Stimulated activated CD4-positive, alpha-beta T cell treated with anti-CD3 and anti-CD28 coated beads, Interleukin-4, amount 100 ng/mL, for 1 hour (primary cell): ENCODE measurements at places on chromosomes 5 and 9.

- no peak for DNase-seq
These were observed 43.0 kb upstream of the SARDH start for GRCh38 chr9:133780962-133781827.

- DNase-seq: no peak
These were observed 14.8 kb upstream of the NR3C1 start for GRCh38 chr5:143418140-143418866.

- DNase-seq: no peak
These were observed 178.2 kb upstream of the ATP10B start for GRCh38 chr5:161030229-161030628.

- no peak for DNase-seq
These were observed 70.6 kb downstream of the ADAMTS2 start for GRCh38 chr5:179274321-179275315.

GRCh38 chr9:123536455-123536868 lies 180.5 kb downstream of the CRB2 start:
- no peak for DNase-seq

DNA sequence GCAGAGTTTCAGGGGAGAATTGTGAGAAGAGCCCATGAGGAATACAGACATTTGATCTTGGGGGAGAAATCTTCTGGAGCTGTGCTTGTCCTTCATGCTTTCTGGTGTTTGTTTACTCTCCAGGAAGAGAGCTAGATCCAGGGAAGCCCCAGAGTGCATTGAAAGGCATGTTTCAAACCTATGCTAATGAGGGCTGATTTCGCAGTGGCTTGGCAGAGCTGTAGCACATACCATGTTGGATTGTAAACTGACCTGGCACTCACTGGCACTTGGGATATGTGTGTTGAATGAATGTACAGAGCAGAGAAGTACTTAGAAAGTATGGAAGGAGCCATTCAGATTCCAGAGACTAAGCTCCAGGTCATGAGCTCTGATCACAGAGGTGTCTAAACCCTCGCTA lies 30.9 kb downstream of the TNFSF8 start:
- no peak for DNase-seq

DNA sequence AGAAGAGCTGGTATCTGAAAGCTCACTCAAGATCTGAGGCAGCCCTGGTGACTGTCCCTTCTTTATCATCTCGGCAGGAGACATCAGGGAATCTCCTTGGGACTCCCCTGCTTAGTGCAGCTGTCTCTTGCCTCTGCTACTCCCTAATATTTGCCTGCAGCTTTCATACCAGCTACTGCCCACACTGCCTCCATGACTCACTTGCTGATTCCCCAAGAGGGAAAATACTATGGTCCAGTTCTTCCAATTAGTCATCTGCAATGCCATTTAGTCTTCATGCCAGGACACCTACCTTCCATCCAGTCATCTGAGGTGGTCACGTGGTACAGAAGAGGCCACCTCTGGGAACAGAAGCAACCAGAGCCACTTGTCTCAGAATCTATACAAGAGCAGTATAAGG lies 270.8 kb downstream of the NTRK2 start:
- DNase-seq: no peak

DNA sequence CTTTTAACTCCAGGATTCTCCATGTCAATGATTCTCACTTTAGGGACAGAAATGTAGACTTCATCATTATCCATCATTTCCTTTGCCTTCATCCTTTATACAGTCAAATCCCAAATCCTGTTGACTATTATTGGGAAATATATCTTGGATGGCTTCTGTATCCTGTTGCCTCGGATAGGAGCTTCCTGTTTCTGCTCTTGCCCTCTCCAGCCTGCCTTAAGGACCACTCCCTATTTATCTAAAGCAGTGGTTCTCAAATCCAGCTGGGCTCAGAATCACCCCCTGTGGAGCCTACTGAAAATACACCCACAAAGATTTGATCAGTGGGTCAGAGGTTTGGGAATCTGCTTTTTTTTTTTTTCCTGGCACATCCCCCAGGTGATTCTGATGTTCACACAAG lies 8.5 kb downstream of the AFAP1L1 start:
- DNase-seq: no peak

DNA sequence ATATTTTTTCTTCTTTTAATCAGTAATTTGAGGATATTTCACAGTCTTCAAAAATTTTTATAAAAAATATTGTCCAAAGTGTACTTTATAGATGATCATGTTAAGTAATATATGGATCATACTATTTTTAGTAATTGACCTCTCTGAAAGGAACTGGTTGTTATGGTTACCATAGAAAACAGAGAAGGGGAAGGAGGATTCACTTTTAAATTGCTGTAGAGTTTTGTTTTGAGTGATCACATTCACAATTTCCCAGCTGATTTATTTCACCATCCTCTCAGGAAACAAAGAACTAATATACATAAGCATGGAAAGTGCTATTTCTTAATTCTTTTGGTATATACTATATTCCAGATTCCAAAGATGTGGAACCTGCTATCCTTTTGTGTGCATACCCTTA lies 56.5 kb upstream of the NREP start:
- DNase-seq: no peak

- no peak for DNase-seq
These were observed 51.0 kb downstream of the IRF1 start for GRCh38 chr5:132439521-132440089.

DNA sequence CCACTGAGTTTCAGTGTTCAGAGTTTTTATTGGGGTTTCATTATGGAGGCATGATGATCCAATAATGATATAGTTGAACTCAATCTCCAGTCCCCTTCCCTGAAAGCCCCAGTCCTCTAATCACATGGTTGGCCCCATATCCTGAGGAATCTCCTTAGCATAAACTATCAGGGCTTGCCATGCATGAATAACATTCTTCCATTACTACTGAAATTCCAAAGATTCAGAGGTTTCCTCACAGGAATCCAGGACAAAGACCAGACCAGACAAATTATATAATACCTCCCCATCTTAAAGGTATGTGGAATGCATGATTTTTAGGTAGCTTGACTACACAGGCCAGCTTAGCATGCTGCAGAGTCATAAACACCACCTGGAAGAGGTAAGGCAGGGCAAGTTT lies 15.5 kb upstream of the LRRTM2 start:
- DNase-seq: no peak

DNA sequence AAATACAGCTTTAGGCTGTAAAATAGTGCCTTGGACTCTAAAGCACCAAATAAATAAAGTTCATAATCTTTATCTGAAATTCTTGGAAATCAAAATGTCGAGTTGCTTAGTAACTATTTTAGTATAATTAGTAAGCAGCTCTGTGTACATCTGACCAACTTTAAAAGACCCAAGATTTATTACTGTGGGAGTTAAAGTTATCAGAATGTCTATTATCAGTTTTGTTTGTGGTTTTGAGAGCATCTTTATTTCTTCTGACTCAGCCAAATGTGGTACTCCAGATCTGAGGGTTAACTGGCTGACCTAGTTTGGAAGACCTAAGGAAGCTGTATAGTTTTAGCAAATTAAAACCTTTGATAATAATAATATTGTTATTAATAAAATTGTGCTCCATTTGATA lies 81.2 kb downstream of the PRLR start:
- no peak for DNase-seq

DNA sequence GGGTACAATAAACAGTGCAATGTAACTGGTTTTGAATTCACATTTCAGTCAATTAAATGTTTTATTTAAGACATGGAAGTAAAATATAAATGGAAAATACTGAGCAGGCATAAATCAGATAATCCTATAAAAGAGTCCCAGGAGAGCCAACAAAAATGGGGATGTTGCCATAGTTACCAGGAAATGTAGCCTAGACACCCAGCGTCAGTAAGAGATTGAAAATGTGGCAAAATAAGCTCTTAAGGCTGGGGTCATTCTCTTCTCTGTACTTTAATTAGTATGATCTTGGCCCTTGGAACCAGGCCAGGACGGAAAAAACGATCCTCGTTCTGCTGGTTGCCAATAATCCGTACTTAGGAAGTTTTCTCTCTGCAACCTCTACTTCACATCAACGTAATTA lies 18.9 kb upstream of the RASEF start:
- DNase-seq: no peak

DNA sequence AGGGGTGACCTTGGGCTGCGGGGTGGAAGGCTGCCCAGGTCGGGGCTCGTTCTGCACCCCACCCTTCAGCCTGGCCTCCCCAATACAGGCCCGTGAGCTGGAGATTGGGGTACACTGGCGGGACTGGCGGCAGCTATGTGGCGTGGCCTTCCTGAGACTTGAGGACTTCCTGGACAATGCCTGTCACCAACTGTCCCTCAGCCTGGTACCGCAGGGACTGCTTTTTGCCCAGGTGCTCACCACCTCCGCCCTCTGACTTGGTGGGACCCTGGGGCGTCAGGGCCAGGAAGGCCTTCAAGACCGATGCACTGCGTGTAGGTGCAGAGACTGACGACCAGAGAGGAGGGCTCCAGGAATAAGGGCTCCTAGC lies 10.5 kb downstream of the ZDHHC12 start:
- no peak for DNase-seq

GRCh38 chr5:164555809-164556208 lies 1050.4 kb downstream of the MAT2B start:
- DNase-seq: no peak

DNA sequence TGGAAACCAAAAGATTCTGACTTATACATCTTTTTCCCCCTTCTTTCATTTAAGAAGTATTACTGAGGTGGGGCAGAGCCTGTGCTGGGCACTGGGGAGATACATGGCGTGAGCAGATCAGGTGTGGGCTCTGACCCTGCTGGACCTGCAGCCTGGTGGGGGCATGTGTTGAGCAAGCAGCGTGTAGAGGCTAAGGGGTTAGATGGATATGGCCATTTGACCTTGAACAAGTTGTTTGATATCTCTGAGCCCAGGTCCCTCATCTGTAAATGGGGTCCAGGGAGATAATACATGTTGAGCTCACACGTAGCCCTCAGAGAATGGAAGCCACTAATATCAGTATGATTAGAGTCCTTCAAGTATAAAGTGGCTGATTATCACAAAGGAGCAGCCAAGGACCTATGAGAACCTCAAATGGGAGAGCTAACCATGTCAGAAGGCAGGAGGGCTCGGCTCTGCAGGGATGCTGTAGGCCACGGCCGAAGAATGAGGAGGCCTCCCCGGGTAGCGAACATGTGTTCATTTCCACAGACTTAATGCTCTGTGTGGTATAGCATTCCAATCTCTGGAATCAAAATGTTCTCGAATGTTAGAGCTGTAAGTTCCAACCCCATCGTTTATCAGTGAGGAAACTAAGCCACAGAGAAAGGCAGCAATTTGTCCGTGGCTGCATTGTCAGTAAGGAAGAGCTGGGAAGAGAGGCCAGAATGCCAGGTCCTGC lies 15.4 kb upstream of the ANGPTL2 start:
- DNase-seq: no peak

DNA sequence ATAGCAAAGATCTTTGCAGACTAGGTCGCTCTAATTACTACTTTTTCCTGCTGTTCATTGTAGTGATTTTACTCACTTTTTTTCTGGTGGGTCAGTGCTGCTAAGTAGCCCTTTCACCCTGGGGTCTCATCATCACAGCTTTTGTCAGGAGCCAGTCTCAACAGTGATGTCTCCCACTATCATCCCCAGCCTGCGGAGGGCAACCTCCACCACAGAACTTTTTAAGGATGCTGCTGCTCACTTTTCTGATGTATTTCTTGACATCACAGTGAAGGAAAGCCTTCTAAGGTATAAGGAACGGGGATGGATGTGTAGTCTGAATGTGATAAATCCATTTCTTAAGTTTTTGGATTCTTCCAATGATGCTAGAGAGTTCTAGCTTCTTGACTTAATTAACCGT lies 242.5 kb upstream of the RIOK2 start:
- no peak for DNase-seq

DNA sequence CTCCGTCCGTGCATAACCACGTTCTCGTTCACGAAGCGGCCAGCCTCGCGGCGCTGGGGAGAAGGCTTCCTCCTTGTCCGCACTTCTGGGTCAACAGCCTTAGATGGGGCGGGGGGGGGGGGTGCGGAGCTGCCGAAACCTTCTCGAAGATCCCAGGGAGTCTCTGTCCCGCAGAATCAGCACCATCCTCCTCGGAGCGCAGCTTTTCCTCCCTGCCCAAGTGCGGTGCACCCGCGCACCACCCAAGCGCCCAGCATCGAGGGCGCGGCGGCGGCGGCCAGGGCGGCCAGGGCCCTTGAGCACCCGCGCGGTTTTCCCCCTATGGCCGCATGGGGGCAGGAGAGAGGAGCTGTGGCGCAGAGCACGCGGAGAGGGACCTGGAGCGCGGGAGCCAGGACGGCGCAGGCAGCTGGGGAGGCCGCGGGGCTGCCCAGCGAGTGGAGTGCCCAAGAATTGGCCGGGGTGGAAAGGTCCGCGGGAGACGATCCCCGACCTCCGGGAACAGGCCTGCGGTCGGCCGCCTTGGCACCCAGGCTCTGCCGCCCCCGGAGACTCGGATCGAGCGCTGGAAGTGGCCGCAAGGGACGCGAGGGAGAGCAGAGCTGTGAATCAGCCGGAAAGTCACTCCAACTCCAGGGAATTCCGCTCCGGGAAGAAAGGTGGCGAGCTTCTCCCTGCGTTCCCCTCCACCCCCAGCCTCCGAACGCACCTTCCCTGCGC lies 43.1 kb downstream of the TMEM174 start:
- peak; percentile 66 for DNase-seq

DNA sequence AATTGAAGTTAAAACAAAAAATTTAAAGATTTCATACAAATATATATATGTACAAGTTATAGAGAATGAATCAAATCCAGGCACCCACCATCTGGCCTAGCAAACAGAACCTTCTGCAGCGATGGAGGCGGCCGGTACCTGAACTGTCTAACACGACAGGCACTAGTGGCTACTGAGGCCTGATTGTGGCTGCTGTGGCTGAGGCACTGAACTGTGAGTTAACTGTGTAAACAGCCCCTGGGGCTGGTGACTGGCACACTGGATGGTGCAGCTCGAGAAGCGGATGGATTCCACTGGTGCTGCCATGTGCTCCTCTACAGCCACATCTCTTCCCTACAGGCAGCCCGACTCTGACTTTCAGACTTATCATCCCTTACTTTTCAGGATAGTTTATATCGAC lies 82.4 kb downstream of the RAPGEF1 start:
- DNase-seq: no peak

DNA sequence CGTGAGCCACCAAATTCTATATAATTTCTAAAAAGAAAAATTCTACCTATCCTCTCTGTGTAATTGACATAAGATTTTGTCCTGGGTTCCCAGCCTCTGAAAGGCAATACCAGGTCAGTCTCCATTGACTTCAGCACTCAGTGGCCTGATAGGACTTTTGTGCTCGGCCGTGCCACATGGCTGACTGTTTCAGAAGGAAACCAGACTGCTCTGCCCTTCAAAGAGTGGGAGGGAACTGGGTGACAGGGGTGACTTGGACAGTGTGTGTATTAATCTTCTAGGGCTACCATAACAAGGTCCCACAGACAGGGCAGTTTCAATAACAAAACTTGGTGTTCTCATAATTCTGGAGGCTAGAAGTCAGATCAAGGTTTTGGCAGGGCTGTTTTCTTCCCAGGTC lies 43.0 kb downstream of the ARHGAP26 start:
- DNase-seq: no peak

DNA sequence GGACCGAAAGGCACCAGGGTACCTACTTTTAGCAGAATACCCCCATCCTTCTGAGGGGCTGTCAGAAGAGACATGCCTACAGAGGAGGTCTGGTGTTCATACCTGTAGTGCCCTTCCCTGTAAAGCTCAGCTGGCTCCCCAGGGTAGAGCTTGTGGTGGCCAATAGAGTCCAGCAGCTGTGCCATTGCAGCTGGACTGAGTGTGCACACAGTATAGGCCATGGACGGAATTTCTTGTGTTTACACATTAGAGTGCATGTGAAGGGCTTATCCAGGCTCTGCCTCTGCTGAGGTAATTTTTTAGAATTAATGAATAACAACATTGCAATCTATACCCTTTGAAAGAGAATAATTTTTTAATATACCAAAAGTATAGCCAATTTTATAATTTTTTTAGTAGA lies 191.0 kb downstream of the ZSWIM6 start:
- DNase-seq: no peak
